ENCODE measurements at places on chromosomes 13 and 19.

DNA sequence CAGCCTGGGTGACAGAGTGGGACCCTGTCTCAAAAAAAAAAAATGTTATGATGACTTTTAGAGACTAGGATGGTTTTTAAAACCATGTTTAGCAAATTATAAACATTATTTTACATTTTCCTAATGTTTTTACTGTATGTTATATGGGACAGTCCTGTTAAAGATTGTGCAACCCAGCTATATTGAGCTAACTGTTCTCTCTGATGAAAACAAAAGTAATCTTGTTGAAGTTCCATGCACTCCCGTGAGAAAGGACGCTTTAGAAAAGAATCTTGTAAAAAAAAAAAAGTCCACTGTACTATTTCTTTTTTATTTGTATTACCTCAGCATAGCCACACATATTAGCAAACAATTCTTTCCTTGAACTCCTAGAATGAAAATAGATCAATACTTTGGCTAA, 451.2 kb downstream of the DCT start:
- DNase-seq = no peak

- no peak for DNase-seq
Measured at GRCh38 chr19:28322491-28322890, 890.5 kb downstream of the UQCRFS1 start.

GRCh38 chr19:18284712-18285360, 3.4 kb upstream of the JUND start:
- no peak for DNase-seq

GRCh38 chr19:18839465-18840287, 7.9 kb downstream of the UPF1 start:
- DNase-seq = no peak

DNA sequence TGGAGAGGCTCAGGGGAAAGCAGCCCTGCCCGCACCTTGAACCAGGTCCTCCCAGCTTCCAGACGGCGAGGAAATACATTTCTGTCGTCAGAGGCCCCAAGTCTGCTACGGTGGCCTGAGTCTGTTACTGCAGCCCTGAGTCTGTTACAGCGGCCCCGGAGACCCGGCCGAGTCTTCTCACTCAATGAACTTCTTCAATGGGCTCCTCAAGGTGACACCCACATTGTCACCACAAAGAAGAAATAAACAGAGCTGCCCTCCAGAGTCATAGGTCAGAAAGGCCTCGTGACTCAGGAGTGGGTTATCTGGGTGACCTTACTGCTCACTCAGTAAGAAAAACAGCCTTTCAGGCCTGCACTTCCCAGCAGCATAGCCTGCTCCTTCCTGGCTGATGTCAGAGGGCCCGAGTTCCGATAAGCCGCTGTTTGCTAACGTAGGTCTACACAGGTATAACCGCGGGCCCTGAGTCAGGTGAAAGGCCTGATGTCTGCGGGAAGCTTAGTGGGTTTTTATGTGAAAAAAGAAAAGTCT, 66.9 kb upstream of the TM9SF2 start:
- no peak for DNase-seq

- peak; percentile 27 for DNase-seq
Measured at GRCh38 chr19:12783849-12784393, 7.4 kb upstream of the JUNB start.

DNA sequence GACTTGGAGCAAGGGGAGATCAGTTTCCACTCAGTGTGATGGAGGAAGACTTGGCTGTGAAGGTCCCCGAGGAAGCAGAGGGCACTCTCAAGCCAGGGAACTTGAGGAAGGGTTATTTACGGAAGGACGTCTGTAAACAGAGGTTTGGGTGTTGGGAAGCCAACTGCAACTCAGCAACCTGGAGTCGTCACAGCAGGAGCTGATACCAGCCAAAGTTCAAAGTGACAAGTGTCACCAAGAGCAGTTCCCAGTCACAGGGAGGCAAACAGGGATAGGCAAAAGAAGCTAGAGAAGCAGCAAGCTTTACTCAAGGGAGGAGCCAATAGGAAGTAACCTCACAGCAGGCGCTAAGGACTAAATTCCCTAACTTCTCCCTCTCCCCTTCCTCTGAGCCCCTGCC, 205.5 kb downstream of the EFNB2 start:
- no peak for DNase-seq

GRCh38 chr13:108961542-108962125, 332.2 kb downstream of the MYO16 start:
- DNase-seq = peak; percentile 74

- no peak for DNase-seq
Measured at GRCh38 chr13:77033717-77034302, 6.9 kb upstream of the FBXL3 start.

DNA sequence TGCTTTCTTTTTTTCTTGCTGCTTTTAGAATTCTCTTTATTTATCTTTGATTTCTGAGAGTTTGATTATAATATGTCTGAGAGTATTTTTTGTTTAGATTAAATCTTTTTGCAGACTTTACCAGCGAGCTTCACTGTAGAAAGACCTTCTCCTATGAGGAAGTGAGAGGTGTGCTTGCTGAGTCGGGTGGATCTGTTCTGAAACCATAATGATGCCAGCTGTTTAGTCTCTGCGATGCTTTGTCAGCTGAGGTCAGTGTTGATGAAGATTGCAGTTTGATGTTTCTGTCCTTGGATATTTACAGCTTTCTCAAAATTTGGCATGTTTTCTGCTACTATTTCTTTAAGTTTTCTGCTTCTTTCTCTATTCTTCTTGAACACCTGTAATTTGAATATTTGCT, 309.1 kb upstream of the SLITRK6 start:
- DNase-seq = no peak

DNA sequence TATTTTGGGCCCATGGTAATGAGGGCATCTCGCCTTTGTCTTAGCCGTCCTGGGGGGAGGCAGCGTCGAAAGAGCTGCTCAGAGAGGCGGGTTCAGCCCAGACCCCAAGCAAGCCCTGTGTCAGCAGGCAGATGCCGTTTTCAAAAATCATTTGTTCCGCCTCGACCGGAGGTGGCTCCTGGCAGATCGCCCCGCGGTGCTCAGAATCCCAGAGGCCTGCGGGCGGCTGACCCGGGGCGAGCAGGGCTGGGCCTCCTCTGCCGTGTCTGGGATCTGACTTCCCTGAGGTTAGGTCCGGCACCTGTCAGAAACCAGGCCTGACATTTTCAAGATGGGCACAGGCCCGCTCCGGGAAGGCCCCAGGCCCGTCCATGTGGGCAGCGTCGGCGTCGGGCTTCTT, 36.1 kb downstream of the CRTC1 start:
- DNase-seq = no peak

- no peak for DNase-seq
Measured at GRCh38 chr19:10682397-10683063, 18.7 kb upstream of the QTRT1 start.

DNA sequence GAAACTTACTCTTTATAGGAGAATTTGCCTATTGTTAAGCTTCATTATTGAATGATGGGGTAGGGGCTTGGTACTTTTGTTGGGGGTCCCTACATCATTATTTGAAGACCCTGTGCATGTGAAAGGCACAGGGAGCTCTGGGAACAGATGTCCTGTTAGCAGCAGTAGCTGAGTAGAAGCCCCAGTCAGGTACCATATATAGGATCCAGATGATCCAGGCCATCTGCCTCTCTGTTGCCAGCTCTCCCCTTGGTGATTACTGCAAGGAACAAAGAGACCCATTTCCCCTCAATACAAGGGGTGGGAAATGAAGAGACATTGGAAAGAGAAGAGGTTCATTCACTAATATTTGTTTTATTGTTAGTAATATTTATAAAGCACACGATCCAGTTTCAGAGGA, 4.4 kb upstream of the MTMR6 start:
- DNase-seq = no peak

DNA sequence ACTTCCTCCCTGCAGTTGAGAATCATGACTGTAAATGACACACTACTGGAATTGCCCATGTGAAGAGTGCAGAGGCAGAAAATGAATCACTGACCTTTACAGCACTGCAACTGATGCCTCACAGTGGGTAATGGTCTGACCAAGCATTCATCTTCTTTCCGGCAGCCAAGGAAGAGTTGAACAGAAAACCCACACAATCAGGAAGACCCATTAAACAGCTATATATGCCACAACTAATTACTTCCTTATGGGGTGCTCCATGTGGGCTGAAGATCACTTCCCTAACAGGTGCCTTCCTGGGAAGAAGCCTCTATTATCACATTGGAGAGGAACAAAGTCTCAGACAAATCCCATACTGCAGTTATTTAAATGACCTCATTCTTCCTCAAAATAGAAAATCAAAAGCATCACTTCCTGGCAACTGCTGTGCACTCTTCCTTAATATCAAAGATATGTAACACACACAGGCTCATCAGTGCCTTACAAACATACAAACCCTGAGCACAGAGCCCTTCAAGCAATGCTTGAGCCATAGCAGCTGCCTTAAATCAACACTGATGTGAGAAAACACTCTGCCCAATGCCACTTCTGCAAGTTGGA, 45.8 kb downstream of the RUBCNL start:
- peak; percentile 37 for DNase-seq

- DNase-seq = no peak
Measured at GRCh38 chr13:80529734-80530133, 188.8 kb upstream of the SPRY2 start.

- DNase-seq = no peak
Measured at GRCh38 chr19:21850656-21851255, 14.8 kb upstream of the ZNF43 start.

- DNase-seq = peak; percentile 78
Measured at GRCh38 chr13:89375839-89376238, 1704.7 kb downstream of the SLITRK5 start.

- DNase-seq = no peak
Measured at GRCh38 chr13:29105779-29106178, 285.6 kb downstream of the MTUS2 start.

- peak; percentile 2 for DNase-seq
Measured at GRCh38 chr13:45468635-45469034, 3.9 kb downstream of the COG3 start.

- no peak for DNase-seq
Measured at GRCh38 chr13:86856991-86857390, 814.2 kb upstream of the SLITRK5 start.
